ENCODE measurements at places on chromosomes 13 and 19. TPM values are rescaled to one million over a fixed set of nuclear protein-coding genes. Genes with fewer than 3 reads are reported as not detected.

RAB3A gene
- 20.3 TPM for polyA plus RNA-seq

TEAD2 gene
- 30.3 TPM for polyA plus RNA-seq

ITGBL1 gene
- polyA plus RNA-seq, result 0.29 TPM

LILRA1 gene
- polyA plus RNA-seq, result not detected

KLK6 gene
- 0.47 TPM for polyA plus RNA-seq

DNA sequence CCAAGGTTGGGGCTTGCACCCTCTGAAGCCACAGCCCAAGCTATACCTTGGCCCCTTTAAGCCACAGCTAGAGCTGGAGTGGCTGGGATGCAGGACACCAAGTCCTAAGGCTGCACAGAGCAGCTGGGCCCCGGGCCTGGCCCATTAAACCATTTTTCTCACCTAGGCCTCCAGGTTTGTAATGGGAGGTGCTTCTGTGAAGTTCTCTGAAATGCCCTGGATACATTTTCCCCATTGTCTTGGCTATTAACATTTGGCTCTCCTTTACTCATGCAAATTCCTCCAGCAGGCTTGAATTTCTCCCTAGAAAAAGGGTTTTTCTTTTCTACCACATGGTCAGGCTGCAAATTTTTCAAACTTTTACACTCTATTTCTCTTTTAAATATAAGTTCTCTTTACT lies 93.8 kb upstream of the FGF14 start:
- peak; percentile 39 for DNase-seq

DNA sequence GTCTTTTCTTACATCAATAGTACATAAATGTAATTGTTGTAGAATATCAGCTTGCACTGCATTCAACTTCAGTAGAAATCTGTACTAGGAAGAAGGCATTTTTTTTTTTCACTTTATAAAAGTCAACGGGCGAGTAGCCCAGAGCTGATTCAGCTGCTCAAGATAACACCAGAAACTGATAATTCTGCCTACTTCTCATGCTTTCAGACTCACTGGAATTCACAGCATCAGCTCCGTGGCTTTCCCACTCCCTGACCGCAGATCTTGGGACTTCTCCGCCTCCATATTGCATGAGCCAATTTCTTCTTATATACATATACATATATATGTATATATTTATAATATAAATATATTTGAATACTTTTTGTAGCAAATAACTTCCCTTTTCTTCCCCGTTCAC lies 263.1 kb upstream of the RXFP2 start:
- DNase-seq, result peak; percentile 13

- DNase-seq, result peak; percentile 40
Measured at GRCh38 chr19:19260417-19261214, 12.5 kb downstream of the TM6SF2 start.

DNA sequence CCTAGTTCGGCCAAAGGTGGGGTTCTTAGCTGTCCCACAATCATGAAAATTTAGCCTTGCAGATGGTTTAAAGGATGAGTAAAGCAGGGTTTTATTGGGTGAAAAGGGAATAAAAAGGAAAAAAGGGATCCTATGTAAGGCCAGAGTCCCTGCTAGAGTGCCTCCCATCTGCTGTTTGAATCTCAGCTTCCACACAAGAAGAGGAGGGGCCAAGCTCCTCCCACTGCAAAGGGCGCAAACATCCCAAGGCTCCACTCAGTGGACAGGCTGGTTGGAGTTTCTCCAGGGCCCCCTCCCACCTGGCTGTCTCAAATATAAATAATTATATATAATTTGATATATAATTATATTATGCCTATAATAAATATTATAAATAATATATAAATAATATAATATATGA lies 1272.1 kb upstream of the PCDH20 start:
- DNase-seq, result peak; percentile 20

- peak; percentile 10 for DNase-seq
Measured at GRCh38 chr19:39531834-39532232, 819 bp downstream of the EID2B start.

DNA sequence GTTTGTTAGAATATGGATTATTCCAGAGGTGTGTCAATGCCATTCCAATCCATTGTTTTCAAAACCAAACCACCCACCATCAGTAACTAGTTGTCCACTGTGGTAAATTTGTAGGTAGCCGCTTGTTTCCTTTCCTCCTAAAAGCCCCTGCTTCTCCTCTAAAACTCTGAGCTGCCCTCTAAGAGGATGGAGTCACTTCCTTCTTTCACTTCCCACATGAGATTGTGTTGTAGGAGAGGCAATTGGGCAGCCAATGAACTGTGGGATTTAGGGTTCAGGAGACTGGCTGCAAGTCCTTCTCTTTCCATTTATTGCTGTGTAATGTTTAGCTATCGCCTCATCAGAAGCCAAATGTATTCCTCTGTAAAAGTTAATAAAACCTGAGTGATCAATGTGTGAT lies 49.9 kb upstream of the RFXAP start:
- DNase-seq, result no peak
